Left renal cortex interstitium (tissue), 4 donors: ENCODE measurements at places on chromosomes 2 and 18.

DNA sequence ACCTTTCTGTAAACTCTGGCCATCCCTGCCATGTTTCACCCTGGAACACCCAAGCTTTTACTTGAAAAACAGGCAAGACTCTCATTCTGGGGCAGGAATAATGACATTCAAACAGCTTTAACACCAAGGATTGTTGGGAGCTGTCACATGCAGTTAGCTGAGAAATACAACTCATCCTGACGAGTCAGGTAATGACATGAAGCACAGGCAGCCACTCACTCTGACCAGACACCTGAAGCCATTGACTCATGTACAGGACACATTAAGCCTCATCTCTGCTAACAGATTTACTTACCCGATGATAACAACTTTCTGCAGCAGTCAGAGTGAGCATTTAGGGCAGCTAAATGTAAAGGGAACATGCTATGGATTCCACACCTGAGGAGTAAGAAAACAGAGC is 163.1 kb upstream of the PGAP1 start:
- no peak for DNase-seq

DNA sequence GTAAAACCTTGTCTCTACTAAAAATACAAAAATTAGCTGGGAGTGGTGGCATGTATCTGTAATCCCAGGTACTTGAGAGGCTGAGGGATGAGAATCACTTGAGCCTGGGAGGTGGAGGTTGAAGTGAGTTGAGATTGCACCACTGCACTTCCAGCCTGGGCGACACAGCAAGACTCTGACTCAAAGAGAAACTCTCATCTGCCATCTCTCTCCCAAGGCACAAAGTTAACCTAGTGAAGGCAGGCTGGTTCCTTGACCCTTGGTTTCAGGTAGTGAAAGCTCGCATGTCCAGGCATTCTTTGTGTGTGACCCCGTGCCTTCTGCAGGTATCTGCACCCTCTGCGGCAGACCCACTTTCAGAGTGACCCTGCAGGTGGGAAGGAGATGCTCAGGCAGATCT is 100.0 kb downstream of the WDSUB1 start:
- no peak for DNase-seq

- DNase-seq: no peak
Observed at GRCh38 chr2:858646-859045, 92.0 kb upstream of the SNTG2 start.

- DNase-seq: no peak
Observed at GRCh38 chr2:168667156-168667555, 135.3 kb upstream of the NOSTRIN start.

- DNase-seq: no peak
Observed at GRCh38 chr2:160252278-160252887, 52.3 kb upstream of the ITGB6 start.

GRCh38 chr2:181471783-181472182 is 14.6 kb downstream of the ITGA4 start:
- no peak for DNase-seq

GRCh38 chr18:8525692-8526091 is 83.5 kb upstream of the RAB12 start:
- no peak for DNase-seq

GRCh38 chr2:240209493-240209892 is 69.0 kb upstream of the OTOS start:
- no peak for DNase-seq

DNA sequence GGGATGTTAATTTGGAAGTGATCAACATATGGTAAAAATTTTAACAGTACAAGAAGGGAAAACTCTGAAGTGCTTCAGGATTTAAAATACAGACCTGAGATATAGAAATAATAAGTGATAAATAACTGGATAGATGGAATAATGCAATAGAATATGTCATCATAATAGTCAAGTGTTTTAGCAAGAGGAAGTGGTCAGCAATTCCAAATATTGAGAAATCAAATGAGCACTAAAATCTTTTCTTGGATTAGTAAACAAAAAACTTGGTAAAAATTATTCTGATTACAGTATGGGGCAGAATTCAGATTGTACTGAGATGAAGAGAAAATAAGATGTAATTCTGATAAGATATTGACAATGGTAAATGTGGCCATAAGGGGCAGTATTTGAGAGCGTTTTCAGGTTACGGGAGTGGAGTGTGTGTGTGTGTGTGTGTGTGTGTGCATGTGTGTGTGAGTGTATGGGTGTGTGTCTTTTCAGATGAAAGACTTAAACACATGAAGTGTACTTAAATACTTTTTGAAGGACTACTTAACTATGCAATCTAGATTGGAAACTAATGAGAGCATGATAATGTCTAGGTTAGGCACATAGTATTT is 217.9 kb upstream of the ITGA4 start:
- DNase-seq: no peak

- no peak for DNase-seq
Observed at GRCh38 chr2:30425326-30425725, 21.7 kb upstream of the LCLAT1 start.

GRCh38 chr2:159326569-159327255 is 40.2 kb upstream of the WDSUB1 start:
- no peak for DNase-seq

DNA sequence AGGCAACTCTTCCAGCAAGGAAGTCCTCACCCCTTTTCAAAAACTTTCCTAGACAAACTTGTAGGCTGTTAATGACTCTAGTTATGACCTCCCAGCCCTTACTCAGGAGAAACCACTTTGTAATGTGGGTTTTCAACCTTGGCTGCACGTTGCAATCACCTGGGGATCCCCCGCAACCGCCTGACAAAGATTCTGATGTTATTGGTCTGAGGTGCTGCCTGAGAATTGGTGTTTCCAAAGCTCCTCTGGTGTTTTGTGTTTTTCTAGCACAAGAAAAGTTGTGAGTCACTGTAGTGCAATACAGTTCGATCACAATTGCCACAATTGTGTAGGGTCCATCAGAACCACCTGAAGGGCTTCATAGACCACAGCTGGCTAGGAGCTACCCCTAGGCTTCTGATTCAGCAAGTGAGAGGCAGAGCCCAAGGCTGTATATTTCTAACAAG is 121.6 kb downstream of the SP100 start:
- DNase-seq: no peak

- no peak for DNase-seq
Observed at GRCh38 chr18:12998332-12999060, 7.3 kb downstream of the CEP192 start.

DNA sequence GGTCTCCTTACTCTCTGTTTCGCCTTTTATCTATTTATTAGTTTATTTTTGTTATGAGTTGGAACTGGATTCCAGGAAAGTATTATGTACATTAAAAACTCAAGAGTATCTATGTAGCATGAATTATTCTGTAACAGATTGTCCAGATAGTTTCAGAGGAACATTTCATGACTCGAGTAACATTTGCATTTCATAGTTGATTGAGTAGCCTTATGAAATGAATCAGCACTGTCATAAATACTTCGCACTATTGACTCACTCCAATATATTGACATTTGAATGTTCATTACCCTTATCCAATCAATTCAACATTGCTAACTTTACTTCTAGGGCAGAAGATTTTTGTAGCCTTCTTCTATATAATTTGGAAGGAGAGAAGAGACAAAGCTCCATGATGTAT is 11.3 kb upstream of the VRK2 start:
- DNase-seq: no peak

- DNase-seq: no peak
Observed at GRCh38 chr2:75311993-75312392, 112.7 kb upstream of the TACR1 start.

DNA sequence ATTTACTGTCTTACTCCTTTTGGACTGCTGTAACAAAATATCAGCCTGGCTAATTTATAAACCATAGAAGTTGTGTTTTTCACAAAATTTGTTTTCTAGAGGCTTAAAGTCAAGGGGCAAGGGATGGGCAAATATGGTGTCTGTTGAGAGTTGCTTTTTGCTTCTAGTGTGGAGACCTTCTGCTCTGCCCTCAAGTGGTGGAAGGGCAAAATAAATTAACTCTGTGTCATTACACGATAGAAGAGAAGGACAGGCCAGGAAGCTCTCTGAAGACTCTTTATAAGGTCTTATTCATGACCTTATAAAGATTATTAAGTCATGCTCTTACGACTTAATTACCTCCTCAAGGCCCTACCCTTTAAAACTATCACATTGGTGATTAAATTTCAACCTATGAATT is 181.2 kb upstream of the LRATD1 start:
- no peak for DNase-seq
